Nucleus accumbens (tissue), 56 donors: ENCODE measurements at places on chromosomes 6 and 20.
A peak's percentile ranks its signal among the peaks of the same experiment; 100 is the strongest.

DNA sequence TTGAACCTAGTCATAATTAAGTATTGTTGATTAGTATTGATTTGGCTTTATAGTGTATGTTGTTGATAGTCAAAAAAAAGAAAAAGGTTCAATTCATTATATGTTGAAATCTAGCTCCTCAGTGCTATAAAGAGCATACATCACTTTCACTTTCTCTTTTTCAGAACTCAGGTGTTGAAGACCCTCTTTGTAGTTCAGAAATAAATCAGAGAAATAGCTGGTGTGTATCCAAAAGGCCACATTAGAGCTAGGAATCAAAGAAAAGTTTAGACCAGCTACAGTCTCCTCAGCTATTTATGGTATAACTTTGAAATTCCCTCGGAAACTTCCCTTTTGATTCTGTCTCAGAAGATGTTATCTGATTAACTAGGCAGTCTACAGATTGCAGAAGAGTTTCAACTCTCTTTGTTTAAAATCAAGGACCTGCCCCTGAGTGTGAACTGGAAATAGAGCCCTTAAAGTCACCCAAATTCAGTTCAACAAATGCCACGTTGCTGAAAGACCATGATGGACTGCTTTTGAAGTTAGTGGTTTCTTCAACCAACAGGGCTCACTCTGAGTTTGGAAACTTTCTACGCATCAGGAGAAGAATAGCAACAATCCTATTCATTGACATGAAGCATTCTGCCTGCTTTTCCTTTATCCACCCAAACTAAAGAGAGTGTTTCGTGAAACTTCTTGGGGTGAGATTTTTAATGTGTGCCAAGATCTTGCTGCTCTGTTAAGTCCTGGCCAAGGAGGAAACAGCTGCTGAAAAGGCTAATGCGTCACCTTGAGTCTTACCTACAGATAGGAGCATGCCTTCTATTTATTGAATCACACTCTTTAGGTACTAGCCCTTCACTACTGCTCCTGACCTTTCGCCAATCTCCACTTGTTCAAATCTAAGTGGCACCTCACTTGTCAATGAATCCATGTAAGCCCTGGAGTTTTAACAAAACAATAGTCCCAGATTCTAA lies 111.7 kb downstream of the TNFRSF21 start:
- no peak for DNase-seq

- DNase-seq = no peak
Measured at GRCh38 chr6:30601815-30602641, 15.0 kb downstream of the PPP1R10 start.

DNA sequence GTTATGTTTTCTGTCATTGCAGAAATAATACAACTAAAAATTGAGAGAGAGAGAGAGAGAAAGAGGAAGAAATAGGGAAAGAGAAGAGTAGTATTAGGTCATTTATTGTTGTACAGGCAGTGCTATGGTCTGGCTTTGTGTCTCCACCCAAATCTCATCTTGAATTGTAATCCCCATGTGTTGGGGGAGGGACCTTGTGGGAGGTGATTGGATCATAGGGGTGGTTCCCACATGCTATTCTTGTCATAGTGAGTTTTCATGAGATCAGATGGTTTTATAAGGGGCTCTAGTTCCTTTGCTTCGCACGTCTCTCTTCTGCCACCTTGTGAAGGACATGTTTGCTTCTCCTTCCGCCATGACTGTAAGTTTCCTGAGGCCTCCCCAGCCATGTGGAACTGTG lies 677.4 kb upstream of the CHD6 start:
- DNase-seq = no peak

- DNase-seq = no peak
Measured at GRCh38 chr20:35674921-35675320, 10.2 kb upstream of the CPNE1 start.

DNA sequence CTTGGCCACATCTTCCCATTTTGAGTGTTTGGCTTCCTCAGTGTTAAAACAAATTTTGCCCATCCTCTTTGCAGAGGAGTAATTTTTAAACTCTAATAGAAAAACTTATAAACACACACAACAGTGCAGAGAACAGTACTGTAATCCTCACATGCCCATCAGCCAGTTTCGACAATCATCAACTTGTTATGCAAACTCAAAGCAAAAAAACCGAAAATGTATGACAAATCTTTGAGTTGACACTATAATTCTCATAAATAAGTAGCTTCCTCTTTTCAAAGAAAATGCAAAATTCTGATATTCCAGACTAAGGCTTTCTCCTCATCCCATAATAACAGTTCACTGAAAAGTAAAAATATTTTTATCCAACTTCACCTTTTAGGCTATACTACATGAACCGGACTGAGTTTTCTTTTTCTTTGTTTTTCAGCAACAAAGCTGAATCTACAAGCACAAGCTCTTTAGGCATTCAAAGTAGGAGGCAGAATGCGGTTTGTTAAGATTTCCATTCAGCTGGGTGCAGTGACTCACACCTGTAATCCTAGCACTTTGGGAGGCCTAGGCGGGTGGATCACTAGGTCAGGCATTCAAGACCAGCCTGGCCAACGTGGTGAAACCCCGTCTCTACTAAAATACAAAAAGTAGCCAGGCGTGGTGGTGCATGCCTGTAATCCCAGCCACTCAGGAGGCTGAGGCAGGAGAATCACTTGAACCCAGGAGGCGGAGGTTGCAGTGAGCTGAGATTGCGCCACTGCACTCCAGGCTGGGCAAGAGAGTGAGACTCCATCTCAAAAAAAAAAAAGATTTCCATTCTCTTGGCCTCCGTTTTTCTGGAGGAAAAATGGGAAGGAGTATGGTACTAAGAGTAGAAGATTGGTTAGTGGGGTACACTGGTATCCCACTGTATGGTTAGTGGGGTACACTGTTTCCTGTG lies 74.8 kb downstream of the GCNT2 start:
- DNase-seq = no peak

DNA sequence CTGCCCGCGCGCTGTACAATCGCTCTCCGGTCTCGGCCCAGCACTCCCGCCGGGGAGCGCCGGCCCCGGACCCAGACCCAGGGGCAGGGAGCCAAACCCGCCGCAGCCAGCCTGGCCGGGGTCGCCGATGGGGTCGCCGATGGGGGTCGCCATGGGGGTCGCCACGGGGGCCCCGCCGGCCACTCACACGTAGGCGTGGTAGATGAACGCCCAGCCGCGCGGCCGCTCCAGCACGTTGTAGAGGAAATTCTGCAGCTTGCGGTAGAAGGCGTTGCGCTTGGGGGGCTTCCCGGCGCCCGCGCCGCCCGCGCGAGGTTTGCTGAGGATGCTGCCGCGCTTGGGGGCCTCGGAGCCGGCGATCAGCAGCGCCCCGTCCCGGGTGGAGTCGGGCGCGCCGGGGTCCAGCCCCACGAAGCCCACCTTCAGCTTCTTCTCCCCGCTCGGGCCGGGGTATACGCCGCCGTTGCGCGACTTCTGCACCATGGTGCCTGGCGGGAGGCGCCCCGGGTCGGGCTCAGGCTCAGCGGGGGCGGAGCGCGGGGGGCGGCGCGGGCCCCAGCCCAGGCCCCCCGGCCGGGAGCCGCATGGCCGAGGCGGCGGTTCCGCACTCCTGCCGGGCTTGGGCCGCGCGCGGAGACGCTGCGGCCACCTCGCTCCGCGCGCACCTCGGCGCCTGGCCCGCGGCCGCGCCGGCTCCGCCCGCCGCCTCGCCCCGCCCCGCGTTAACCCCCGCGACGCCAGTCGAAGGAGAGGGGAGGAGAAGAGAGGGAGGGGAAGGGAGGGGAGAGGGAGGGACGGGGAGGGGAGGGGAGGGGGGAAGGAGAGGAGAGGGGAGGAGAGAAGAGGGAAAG lies at the start of gene KCNQ2:
Gene KCNQ2, minus strand, starts transcription at position 675 of the 851 bp plus-strand sequence. Its CDS starts 192 bp downstream, at position 483.
- DNase-seq = no peak

- no peak for DNase-seq
Measured at GRCh38 chr20:38706509-38706908, 17.8 kb upstream of the SLC32A1 start.

DNA sequence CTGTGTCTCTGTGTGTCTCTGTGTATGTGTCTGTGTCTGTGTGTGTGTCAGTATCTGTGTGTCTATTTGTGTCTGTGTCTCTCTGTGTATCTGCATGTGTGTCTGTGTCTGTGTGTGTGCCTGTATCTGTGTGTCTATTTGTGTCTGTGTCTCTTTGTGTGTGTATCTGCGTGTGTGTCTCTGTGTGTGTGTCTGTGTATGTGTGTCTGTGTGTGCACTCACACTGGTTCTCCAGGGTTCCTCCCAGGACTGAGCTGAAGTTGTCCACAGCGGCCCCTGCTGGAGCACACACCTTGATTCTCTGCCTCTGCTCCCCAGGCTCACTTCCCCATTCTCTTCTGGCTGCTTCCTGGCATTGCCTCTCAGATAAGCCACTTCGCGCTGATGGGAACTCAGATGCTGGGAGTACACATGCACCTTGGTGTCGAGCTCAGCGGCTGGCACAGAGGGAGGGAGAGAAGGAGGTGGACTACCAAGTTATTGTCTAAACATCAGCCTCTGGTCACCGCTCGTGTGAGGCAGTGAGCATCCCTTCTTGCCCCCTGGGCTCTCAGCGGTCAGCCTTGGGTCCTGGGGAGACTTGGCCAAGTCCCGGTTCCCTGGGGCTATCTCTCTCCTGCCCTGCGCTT lies 104.9 kb upstream of the NXT1 start:
- DNase-seq = no peak

GRCh38 chr20:49685809-49686208 lies 27.9 kb downstream of the B4GALT5 start:
- DNase-seq = no peak

GRCh38 chr6:90583179-90583835 lies 3.6 kb downstream of the MAP3K7 start:
- DNase-seq = no peak

DNA sequence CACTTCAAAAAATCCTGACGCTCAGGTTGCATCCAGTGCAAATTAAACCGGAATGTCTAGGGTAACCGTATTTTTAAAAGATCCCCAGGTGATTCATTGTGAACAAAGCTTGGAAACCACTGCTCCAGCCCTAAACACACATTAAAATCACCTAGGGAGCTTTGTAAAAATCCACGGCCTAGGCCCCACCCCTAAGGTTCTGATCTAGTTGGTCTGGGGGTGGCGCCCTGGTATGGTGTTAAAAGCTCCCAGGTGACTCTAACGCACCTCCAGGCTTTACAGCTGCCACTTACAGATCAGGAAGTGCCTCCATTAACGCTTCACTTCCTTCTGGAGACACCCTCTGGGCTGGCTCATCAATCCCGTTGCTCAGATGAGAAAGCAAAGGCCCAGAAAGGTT lies 92.2 kb downstream of the GRM4 start:
- peak; percentile 24 for DNase-seq

DNA sequence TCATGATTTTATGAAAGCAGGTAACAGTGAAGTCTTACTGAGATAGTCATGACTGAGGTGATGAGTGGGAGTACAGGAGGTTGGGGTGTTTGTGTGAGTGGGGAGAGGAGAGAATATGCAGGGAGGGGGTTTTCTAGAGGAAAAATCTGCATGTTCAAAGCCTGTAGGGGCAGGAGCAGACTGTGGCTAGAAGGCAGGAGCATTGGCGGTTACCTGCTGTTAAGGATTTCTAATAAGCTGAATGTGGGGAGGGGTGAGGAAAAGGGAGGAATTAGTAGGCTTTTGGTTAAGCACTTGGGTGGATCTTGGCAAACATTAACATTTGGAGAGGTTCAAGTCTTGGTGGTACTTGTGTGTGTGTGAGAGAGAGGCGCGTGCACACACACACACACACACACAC lies 70.8 kb downstream of the EYA4 start:
- DNase-seq = no peak

DNA sequence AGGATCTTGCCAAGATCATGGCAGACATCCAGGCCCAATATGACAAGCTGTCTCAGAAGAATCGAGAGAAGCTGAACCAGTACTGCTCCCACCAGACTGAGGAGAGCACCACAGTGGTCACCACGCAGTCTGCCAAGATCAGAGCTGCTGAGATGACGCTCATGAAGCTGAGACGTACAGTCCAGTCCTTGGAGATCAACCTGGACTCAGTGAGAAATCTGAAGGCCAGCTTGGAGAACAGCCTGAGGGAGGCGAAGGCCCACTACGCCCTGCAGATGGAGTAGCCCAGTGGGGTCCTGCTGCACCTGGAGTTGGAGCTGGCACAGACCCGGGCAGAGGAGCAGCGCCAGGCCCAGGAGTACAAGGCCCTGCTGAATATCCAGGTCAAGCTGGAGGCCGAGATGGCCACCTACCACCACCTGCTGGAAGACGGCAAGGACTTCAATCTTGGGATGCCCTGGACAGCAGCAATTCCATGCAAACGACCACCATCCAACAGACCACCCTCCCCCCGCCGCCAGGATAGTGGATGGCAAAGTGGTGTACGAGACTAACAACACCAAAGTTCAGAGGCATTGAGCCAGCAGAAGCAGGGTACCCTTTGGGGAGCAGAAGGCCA lies 44.7 kb upstream of the GRM4 start:
- DNase-seq = no peak

- no peak for DNase-seq
Measured at GRCh38 chr6:169363590-169363989, 109.9 kb upstream of the THBS2 start.

- DNase-seq = no peak
Measured at GRCh38 chr6:137112067-137112355, 61.4 kb downstream of the IL22RA2 start.

DNA sequence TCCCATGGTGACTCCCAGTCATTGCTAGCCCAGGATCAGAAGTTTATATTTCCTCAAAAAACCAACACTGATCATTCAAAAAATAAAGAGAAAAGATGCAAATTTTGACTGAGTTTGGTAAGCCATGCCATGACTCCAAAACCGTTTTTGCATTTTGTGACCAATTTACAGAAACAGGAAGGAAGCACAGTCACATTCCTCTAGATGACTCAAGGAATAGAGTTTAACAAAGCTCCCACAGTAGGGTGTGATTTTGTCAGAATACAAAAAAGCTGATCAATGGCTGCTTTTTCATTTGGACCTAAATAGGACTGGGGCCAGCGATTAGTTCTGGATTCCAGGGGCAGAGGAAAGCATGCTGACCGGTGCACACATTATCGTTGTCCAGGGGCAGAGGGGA lies 179.4 kb upstream of the AFDN start:
- no peak for DNase-seq

DNA sequence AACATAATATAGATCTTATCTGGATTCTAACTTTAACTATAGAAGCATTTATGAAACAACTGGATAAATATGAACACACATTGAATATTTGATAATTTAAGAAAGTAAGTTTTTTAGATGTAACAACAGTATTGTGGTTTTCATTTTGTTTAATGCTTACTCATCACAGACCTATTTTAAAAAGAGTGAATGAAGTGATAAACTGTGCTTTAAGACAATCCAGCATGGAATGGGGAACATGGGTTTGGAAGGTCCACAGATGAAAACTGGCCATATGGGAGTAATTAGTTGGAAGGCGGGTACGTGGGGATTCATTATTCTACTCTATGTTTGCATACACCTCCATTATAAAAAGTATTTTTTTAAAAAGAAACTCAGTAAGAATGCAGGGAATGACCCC lies 21.2 kb downstream of the EPB41L2 start:
- no peak for DNase-seq

- DNase-seq = no peak
Measured at GRCh38 chr6:169176361-169176991, 77.2 kb downstream of the THBS2 start.
